ENCODE measurements at places on chromosomes 4 and X.
A peak's percentile ranks its signal among the peaks of the same experiment; 100 is the strongest.

- no peak for DNase-seq
Measured at GRCh38 chrX:22237479-22237878, 35.2 kb upstream of the CBLL2 start.

DNA sequence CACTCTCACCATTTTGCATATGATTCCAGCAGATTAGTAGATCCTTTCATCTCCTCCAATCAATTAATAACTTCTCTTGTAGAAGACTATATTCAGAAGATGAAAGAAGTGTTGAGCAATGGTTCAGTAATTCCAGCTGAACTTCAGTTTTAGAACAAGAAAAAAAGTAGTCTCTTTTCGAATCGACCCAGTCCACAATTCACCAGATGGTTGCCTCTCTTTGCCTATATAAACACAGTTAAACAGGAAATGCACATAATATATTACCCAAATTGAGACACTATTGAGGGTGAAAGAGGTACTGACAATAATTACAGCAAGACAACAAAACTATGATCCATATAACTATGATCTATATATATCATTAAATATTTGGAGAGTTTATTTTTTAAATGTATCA is 16.8 kb upstream of the FAM241A start:
- DNase-seq: no peak

- DNase-seq: no peak
Measured at GRCh38 chr4:186570193-186570996, 15.0 kb upstream of the MTNR1A start.

- DNase-seq: no peak
Measured at GRCh38 chr4:173442223-173442932, 43.5 kb upstream of the SCRG1 start.

- peak; percentile 54 for DNase-seq
Measured at GRCh38 chr4:161320377-161320776, 843.4 kb downstream of the FSTL5 start.

DNA sequence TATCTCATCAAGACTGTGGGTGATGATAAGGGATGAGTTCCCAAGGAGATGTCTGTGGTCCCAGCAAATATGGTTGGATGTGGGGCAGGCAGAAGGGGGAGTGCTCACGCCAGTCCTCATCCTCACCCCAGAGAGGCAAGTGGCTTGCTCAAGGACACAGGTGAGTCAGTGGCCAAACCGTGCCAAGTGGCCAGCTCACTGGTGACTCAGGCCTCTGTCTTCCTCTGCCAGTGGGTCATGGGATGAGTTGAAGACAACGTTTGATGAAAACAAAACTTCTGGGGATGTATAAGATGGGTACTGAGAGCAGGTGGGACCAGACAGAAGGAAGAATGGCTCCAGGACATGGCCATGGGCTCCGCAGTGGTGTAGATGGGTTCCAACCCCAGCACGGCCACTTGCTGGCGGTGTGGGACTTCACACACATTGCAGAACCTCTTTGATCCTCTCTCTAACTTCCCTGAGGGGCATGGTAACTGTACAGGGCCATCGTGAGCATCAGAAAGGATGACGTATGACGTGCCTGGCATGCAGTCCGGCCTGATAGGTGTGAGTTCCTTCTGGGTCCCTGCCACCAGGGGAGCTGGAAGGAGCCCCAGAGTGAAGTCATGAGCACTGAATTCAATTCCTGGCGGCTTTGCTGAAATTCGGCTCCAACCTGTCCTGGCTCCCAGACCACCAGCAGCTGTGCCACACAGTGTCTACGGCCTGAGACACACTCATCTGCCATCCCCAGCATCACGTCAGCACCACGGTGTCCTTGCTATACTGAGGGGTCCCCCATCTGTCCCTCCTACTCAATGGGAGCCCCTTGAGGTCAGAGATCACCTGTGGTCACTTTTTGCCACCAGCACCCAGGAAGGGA is 41.3 kb upstream of the GPR78 start:
- DNase-seq: peak; percentile 62

- DNase-seq: no peak
Measured at GRCh38 chr4:119314356-119314755, 7.6 kb downstream of the FABP2 start.

DNA sequence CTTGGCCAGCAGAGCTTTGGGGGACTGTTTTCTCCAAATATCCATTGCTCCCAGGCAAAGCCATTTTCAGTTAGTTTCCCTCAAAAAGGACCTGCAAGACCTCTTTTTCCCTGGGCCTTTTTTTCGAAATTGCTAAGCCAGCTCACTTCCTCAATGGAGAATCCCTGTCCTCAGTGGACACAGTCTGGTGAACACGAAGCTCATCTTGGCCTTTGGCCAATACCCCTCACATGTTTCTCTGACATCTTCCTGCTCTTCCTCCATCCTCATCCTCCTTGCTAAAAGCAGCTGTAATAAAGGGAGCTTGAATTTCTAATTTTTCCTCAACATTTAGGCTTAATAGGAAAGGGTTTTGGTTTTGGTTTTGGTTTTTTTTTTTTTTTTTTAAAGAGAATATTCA is 17.6 kb upstream of the PRPS1 start:
- no peak for DNase-seq

GRCh38 chr4:138616775-138617174 is 374.6 kb upstream of the SLC7A11 start:
- no peak for DNase-seq

DNA sequence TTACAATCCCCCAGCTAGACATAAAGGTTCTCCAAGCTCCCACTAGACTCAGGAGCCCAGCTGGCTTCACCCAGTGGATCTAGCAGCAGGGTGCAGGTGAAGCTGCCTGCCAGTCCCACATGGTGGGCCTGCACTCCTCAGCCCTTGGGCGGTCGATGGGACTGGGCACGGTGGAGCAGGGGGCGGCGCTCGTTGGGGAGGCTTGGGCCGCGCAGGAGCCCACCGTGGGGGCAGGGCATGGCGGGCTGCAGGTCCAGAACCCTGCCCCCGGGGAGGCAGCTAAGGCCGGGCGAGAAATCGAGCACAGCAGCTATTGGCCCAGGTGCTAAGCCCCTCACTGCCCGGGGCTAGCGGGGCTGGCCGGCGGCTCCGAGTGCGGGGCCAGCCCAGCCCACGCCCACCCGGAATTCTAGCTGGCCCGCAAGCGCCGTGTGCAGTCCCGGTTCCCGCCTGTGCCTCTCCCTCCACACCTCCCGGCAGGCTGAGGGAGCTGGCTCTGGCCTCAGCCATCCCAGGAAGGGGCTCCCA is 9.6 kb upstream of the KLF8 start:
- DNase-seq: no peak

DNA sequence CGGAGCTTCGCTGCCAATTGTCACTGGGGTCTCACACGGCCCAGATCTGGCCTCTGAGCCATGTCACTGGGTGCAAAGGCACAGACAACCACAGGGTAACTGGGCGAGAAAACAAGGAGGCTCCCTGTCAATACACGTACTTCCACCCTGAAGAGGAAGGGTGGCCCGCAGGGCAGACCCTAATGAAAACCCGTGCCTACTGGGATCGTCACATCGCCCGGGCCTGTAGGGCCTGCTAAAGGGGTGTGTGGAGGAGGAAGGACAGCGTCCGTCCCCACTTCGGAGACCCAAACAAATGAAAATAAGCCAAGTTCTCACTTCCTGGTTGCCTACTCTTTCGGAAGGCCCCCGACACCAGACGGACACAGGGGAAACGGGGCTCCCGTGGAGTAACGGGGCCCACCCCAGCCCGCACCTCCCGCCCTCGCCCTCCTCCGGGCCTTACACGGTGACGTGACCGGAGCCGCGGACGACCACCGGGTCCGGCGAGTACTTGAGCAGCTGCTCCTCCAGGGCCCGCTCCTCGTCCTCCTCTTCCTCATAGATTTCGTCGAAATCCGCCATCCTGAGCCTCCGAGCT is 578 bp downstream of the CHIC2 start:
- DNase-seq: peak; percentile 22

- no peak for DNase-seq
Measured at GRCh38 chrX:68942104-68942503, 113.3 kb downstream of the EFNB1 start.

All from A549 (cell line).